Foreskin fibroblast (primary cell): ENCODE measurements at places on chromosomes 3 and 15.

DNA sequence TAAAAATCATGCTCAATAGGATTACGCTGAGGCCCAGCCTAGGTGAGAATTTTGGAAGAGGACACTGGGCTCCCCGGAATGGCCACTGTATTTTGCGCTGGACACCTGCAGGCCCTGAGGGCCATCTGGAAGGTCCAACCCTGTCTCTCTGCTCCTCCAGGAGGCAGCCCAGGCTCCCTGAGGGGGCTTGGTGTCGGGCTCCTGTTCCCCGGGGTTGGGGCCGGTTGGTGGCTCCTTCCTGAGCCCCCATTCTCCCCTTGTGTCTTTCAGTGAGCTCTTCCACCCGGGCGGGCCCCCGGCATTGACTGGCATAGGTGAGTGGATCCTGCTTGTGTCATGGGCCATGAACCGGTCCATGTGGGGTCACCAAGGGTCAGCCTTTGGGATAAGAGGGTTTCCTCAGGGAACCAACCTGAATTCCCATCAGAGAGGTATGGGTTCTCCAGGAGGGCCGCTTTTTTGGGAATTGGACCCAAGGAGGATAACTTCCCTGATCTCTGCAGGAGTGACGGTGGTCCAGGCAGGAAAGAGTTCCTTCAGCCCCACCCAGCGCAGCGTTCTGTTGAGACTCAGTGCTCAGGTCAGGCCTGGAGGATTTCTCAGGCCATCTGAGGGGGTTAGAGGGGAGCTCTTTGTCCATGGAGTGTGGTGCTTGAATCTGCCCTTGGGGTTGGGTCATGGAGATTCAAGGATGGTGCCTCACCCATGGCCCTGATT is 187.8 kb downstream of the UBE3A start:
- DNase-seq, result no peak

- no peak for DNase-seq
Observed at GRCh38 chr3:106399761-106400160, 530.9 kb upstream of the CBLB start.

DNA sequence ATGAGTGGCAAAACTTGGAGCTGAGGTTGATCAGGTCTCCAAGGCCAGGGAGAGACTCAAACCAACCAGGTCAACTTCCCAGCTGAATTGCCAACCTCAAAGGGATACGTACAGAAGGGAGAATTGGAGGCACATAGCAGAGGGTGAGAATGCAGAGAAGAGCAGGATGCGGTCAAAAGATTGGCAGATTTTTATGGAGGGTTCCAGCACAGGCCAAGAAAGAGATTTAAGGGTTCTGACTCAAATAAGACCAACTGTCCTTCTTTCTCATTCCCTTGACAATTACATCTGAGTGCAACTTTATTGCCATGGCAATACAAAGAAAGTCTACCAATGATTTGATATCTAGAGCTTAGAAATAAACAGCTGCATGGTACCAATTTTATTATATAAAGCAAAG is 33.2 kb downstream of the SCG5 start:
- no peak for DNase-seq

GRCh38 chr3:188338086-188338485 is 184.1 kb downstream of the LPP start:
- DNase-seq, result peak; percentile 31

- DNase-seq, result no peak
Observed at GRCh38 chr3:168090306-168091085, 5.2 kb downstream of the GOLIM4 start.

GRCh38 chr15:88487178-88487795 is 19.8 kb downstream of the MRPS11 start:
- DNase-seq, result no peak

GRCh38 chr3:30297112-30297511 is 309.3 kb upstream of the TGFBR2 start:
- no peak for DNase-seq

GRCh38 chr3:69283496-69283895 is 102.4 kb downstream of the FRMD4B start:
- DNase-seq, result no peak

GRCh38 chr3:171057072-171057471 is 30.6 kb upstream of the SLC2A2 start:
- DNase-seq, result no peak

DNA sequence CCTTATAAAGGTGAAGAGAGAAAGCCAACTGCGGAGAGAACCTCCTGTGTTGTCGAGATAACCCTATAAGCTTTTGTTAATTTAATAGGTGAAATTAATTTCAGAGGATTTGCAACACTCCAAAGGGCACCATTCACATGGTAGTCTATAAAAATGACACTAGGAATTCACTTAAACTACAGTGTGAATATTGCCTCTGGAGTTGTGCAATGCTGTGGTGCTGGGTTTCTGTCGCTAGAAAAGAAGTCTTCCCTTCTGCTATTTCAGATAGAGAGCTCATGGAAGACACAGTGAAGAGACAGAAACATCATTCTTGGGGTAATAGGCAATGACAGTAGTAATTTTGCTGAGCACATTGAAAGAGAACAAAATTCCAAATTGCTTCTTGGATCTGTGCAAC is 28.8 kb upstream of the PROK2 start:
- no peak for DNase-seq

- peak; percentile 29 for DNase-seq
Observed at GRCh38 chr15:71128939-71129562, 13.8 kb downstream of the THSD4 start.

GRCh38 chr3:97934980-97935695 is 37.1 kb downstream of the RIOX2 start:
- no peak for DNase-seq

- DNase-seq, result peak; percentile 40
Observed at GRCh38 chr3:17360991-17361390, 381.4 kb downstream of the TBC1D5 start.
